ENCODE measurements at places on chromosomes 6 and 20.
A peak's percentile ranks its signal among the peaks of the same experiment; 100 is the strongest.

GRCh38 chr6:168670401-168670985 lies 229.5 kb downstream of the SMOC2 start:
- no peak for DNase-seq

GRCh38 chr6:53281518-53282215 lies 67.1 kb downstream of the ELOVL5 start:
- DNase-seq = no peak

DNA sequence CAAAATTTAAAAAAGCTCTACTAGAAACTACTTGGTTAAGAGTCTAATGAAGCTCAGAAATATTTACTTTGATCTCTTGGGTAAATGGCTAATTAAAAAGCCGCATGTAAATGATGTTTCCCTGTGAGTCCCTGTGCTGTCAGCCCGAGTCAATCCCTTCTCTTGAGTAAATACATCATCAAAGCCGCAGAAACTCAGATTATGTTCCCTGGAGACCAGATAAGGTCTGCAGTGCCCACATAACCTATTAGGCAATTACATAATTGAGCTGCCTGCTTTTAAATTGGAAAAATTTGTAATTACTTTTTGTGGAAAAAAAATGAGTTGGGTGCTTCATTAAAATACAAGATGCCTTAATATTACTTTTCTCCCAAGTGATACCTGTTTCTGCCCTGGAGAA lies 83.1 kb downstream of the KIZ start:
- no peak for DNase-seq

GRCh38 chr20:56630506-56631317 lies 1.6 kb downstream of the TFAP2C start:
- DNase-seq = no peak

- no peak for DNase-seq
Observed at GRCh38 chr20:59949911-59950310, 8.3 kb upstream of the CDH26 start.

DNA sequence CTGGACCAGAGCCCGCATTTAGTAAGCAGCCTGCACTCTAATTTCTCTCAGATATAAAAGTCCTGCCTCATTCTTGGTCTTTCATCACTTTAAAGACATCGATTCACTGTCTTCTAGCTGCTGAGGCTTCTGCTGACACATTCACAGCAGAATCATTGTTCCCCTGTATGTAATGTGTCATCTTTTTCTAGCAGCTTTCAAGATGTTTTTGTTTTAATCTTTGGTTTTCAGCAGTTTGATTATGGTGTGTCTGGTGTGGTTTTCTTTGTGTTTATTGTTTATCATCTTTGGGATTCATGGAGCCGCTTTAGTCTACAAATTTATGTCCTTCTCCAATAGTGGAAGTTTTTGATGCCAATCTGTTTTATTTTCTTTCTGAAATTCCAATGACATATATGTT lies 157.3 kb upstream of the STMND1 start:
- no peak for DNase-seq

DNA sequence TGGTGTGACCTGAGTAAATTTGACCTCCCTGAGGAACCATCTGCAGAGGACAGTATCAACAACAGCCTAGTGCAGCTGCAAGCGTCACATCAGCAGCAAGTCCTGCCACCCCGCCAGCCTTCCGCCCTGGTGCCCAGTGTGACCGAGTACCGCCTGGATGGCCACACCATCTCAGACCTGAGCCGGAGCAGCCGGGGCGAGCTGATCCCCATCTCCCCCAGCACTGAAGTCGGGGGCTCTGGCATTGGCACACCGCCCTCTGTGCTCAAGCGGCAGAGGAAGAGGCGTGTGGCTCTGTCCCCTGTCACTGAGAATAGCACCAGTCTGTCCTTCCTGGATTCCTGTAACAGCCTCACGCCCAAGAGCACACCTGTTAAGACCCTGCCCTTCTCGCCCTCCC lies 24.3 kb downstream of the GTSF1L start:
- no peak for DNase-seq

DNA sequence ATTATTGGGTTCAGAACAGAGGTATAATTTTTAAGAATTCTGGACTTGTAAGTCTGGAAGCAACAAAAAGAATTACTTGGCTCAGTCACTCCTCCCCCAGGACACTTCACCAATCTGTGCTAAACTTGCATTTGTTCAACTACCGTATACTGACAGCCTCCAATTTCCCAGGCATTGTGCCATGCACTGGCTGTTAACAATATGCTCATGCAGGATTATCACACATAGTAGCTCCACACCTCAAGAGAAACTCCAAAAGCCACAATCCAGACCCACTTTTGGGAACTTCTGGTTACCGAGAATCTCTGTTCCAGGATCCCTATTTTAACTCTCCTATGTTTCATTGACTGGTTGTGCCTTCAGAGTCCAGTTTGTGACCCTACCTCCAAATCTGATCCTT lies 7.7 kb downstream of the ADGRF1 start:
- no peak for DNase-seq

DNA sequence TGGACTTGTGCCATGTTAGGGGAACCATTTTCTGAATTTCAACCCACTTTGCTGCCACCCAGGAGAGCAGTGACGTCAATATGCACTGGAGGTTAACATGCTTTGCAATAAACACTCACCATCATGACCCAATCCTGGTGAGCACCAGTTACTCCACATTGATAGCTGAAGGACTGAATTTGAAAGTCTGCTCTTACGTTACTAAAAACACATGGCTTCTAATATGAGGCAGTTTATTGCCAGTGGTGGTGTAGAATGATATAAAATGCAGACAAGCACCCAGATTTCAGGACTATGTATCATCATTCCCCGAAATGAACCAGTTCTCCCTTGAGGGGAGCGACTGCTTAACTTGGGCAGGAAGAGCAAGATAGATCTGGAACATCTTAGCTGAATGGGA lies 23.8 kb downstream of the RFPL4B start:
- no peak for DNase-seq

DNA sequence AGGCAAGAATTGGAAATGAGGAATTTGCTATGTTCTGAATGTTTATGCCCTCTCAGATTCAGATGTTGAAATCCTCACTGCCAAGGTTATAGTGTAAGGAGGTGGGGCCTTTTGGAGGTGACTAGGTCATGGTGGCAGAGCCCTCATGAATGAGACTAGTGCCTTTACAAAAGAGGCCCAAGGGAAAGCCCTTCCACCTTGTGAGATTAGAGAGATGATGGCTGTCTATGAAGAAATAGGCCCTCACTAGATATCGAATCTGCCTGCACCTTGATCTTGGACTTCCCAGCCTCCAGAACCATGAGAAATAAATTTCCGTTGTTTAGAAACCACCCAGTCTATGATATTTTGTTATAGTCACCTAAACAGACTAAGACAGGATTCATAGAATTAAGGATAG lies 10.4 kb downstream of the ASIP start:
- DNase-seq = no peak

DNA sequence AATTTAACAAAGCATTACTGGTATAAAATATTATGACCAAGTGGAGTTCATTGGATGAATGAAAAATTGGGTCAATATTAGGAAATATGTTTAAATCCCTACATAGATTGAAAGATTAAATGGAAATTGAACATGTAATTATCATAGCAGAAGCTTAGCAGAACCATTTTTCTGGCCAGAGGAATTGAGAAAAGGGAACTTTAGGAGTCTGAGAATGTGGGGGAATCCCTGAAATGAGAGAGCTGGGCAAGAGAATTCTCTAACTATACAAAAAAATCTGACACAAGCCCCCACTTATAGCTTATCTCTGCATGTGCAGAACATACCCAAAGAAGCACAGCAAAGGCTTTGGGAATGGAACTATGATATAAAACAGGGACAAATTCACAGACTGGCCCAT lies 67.4 kb upstream of the ARHGAP18 start:
- no peak for DNase-seq

GRCh38 chr6:113763876-113764275 lies 93.3 kb upstream of the MARCKS start:
- DNase-seq = peak; percentile 95

Measured in kidney tubule cell (primary cell).